Cortex of kidney (tissue), 1 donor: ENCODE measurements at places on chromosomes 1 and 21.

DNA sequence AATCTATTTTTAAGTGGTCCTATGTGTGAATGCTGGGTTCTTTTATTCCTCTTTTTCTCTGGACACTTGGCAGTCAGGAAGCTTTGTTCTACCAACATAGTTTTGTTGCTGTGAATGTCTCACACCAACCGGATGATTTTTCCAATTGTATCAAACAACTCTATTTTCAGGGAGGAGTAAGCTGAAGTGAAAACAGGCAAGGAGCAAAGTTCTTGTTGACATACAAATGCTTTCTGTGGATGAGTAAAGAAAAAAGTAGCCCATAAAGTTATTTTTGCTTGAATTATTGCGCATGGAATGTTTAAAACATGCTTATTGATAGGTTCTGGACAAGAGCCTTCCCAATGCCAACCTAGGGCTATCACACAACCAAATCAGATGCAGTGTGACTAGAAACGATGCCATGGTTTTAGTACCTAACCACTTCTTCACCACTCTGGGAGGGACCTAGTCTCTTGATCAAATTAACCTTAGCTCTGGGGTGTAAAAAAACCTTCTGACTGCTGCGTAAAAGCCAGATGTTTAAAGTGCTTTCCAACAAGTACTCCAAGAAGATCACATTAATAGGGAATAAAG, 4.5 kb downstream of the IER5 start:
- DNase-seq: no peak

GRCh38 chr1:234554218-234554697, 55.7 kb downstream of the IRF2BP2 start:
- no peak for DNase-seq

- no peak for DNase-seq
Observed at GRCh38 chr1:154774175-154774855, 95.8 kb downstream of the KCNN3 start.

- no peak for DNase-seq
Observed at GRCh38 chr1:192707978-192708547, 72.1 kb downstream of the RGS13 start.

DNA sequence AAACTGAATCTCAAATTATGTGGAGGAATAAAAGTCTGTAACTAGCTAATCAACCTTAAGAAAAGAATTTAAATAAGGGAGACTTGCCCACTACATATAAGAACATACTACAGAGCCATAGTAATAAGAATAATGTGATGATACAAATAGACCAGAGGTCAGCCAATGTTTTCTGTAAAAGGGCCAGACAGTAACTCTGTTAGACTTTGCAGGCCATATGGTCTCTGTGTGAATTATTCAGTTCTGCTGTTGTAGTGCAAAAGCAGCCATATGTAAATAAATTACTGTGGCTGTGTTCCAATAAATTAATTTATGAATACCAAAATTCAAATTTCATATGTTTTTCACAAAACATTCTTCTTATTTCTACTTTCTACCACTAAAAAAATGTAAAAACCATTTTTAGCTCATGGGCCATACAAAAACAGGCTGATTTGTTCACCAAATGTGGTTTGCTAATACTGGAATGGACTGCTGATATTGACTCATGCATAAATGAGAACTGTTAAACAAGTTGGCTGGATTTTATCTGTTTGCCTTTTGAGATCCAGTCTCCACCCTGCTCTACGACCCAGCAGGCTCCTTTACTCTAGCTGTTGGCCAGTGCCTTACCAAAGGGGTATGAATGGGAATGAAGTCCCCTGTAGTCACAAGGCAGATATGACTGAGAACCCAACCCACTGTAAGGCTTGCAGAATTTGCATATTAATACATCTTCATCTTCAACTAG, 98.2 kb upstream of the ZNHIT6 start:
- DNase-seq: no peak

- no peak for DNase-seq
Observed at GRCh38 chr21:31107176-31107785, 69.0 kb upstream of the KRTAP19-8 start.

GRCh38 chr1:6345009-6345408, 48.6 kb downstream of the ACOT7 start:
- DNase-seq: no peak

DNA sequence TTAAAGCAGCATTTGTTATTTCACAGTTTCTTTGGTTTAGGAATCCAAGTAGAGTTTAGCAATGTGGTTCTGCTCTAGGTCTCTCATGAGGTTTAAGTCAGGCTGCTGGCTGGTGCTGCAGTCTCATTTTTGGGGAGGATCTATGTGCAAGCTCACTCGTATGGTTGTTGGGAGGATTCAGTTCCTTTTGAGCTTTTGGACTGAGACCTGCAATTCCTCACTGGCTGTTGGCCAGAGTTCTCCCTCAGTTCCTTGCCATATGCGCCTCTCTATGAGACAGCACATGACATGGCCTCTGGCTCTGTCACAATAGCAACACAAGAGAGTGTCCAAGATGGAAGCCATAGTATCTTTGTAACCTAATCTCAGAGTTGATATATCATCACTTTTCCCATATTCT, 91.0 kb downstream of the OLFML2B start:
- no peak for DNase-seq

GRCh38 chr1:11473491-11474034, 5.4 kb upstream of the DISP3 start:
- no peak for DNase-seq

GRCh38 chr1:40802742-40803113, 19.1 kb downstream of the KCNQ4 start:
- DNase-seq: no peak

DNA sequence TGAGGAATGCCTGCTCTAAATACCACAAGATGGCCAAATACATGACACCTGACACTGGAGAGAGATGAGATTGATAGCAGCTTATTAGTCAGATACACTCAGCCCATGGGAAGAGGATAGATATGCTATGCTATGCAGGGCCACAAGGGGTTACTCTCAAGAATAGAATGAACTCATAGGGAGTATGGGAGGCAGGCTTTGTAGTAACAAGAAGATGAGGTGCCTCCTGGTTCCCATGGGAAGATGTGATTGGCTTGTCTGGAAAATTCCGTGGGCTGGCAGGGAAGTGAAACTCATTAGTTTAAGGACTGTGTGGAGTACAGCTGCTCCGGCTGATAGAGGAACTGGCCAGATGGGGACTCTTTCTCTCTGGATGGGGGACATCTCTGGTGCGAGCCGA, 16.5 kb downstream of the CCDC30 start:
- no peak for DNase-seq

GRCh38 chr21:45578176-45578801, 36.0 kb upstream of the SLC19A1 start:
- DNase-seq: no peak

DNA sequence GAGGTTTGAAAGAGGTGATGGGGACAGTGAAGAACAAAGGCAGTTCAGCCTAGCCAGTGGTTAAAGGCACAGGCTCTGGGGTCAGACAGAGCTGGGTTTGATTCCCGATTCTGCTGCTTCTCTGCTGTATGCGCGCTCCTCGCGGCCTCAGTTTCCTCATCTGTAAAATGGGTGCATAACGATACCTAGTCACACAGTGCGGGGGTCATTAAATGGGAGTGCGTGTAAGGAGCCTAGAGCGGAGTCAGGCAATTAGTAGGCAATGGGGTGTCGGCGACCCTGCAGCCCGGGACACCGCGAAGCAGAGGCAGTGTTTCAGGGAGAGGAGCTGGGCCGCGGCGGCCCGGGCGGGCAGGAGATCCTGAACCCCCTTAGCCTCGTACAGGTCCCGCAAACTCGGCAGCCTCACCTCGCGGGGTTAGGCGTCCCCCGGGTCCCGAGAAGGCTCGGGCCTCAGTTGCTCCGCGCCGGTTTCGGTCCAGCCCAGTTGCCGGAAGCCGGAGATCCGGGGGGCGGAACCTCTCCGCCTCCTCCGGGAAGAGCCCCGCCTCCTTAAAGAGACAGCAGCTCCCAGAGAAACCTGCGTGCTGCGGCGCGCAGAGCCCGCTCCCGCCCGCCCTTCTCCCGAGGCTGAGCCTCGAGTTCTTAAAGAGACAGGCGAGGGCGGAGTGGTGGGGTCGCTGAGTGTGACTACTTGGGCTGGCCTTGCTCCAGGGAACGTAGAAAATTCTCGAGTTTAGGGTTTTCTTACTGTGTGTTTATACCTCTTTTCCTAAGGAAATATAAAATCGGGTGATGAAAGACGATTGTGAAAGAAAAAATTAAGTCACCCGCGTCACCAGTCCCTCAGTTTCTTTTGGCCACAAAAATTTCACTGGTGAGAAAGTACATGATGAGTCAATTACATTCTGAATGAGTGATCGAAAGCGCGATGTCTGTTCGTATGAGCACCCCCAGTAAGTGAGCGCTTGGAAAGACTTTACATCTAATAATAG, at the start of gene YIPF1:
Gene YIPF1 (minus strand): TSS at position 494 of the 995 bp plus-strand sequence. CDS start 860 bp downstream, outside the sequence.
- DNase-seq: no peak

DNA sequence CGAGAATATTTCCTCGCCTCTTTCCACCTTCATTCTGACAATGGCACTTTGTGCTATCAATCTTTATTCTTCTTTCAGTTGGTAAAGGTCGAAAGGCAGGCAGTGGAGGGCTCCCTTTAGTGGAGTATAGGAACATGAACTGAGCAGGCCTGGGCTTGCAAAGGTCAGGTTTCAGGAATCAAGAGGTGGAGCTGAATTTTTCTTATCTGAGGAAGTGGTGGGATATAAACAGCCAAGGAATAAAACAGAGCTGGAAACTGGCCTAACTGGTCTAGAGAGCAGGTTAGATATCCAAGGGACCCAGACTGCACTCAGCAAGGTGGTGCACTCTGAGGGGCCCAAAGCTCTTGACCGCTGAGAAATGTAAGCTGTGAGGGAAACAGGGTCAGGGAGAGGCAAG, 99.1 kb downstream of the PLA2G4A start:
- DNase-seq: no peak

DNA sequence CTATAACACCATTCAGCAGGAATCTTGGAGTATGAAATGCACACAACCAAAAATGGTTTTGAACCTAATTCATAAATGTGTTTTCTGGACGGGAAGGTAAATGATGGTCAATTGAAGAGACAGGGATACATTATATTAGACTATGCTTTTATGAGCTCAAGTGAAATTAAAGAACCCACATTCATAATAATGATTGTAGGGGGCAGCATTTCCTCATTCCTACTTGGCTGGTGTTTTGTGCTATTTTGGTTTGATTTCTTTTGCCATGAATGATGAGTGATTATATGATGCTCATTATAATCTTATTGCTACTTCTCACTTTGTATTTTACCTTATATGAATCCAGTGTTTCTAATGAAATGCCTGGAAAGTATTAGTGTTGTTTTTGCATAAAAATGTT, 372 bp downstream of the OR2L3 start:
- no peak for DNase-seq

GRCh38 chr1:9842781-9843575, 19.2 kb upstream of the CLSTN1 start:
- no peak for DNase-seq

DNA sequence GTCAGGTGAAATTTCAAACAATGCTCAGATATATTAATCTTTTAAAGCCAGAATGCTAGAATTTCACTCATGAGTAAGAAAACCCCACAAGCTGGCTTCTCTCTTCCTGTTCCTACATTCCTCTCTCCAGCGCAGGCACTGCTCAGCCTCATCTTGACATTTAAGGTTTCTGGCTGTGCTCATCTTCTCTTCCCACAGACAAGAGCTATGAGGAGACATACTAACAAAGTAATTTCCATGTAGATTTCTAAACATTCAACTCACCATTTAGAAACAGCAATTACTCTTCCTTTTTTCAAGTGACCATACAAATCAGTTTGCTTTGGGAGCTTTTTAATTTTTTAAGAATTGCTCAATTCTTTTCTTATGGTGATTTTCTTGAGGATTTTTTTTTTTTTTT, 7.8 kb upstream of the LRRC8D start:
- no peak for DNase-seq

- DNase-seq: no peak
Observed at GRCh38 chr1:215584389-215584788, 17.3 kb downstream of the KCTD3 start.

DNA sequence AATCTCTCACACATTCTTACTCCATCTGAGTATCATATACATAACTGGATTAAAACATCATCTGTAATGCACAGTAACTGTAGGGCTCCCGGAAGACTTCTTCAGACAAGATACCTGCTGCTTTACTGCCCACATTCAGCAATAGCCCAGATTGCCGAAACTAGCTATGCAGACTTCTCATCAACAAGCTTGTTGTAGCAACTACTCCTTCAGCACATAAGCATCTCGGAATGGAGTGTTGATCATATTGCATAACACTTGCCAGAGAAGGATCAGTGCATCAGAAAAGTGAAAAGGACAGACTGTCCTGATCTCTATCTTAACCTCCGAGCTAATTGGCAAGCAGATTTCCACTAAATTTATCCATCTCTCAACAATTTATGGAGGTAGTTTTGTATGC, 354.6 kb upstream of the C1orf87 start:
- DNase-seq: no peak

GRCh38 chr1:109816175-109816811, 52.6 kb upstream of the EPS8L3 start:
- DNase-seq: no peak

GRCh38 chr1:90083995-90084394, 89.1 kb downstream of the ZNF326 start:
- DNase-seq: no peak

- no peak for DNase-seq
Observed at GRCh38 chr21:37045149-37045548, 27.7 kb downstream of the PIGP start.

DNA sequence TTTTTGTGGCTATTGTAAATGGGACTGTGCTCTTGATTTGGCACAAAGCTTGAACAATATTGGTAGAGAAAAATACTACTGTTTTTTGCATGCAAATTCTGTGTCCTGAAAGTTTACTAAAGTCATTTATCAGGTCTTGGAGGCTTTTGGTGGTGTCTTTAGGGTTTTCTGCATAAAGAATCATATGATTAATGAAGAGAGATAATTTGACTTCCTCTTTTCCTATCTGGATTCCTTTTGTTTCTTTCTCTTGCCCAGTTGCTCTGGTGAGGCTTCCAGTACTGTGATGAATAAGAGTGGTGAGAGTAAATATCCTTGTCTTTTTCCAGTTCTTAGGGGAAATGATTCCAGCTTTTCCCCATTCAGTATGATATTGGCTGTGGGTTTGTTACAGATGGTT, 1166.7 kb downstream of the NCAM2 start:
- no peak for DNase-seq

GRCh38 chr1:218735436-218736032, 390.4 kb downstream of the TGFB2 start:
- DNase-seq: no peak

DNA sequence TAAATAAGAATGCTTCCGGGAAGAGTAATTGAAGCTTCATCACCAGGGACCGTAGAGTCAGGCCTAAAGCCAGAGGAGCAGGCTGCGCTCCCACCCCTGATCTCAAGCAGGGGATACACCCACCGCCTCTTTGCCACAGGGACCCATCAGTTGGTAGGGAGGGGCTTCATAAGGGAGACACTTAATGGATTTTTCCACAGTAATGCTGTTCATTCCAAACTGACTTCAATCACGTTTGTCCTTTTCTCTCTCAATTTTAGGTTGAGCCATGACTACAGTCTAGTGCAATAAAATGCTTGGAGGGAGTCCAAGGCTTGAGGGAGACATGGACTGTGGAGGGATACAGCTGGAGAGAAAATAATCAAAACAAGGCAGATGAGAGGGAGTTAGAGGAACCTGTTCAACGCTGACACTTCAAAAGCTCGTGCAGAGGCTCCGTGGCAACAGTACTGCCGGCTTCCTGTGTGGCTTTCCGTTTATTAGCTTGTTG, 111.5 kb downstream of the SEC16B start:
- no peak for DNase-seq

- DNase-seq: no peak
Observed at GRCh38 chr1:159646687-159647086, 59.1 kb downstream of the APCS start.
